ENCODE measurements at places on chromosomes 7 and 10.
A peak's percentile ranks its signal among the peaks of the same experiment; 100 is the strongest.

DNA sequence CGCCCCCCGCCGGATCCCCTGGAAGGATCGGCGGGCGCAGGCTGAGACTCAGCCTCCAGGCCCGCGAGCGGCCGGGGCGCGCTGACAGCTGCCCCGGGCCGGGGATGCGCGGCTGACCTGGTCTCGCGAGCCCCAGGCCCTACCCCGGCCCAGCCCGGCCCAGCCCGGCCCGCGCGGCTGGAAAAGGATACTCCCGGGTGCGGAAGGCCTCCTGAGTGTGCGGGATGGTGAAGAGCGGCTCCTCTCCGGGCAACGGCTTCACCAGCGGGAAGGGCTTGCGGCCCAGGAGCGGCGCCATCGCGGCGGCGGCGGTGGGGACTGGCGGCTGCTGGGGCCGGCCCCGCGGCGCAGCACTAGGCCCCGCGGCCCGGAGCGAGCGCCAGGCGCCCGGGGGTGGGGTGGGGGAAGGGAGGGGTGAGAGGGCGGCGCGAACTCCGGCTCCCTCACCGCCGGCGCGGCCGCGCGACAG lies 423 bp downstream of the BAZ1B start:
- DNase-seq: no peak

GRCh38 chr7:31070991-31071644 lies 19.0 kb downstream of the ADCYAP1R1 start:
- DNase-seq: no peak

DNA sequence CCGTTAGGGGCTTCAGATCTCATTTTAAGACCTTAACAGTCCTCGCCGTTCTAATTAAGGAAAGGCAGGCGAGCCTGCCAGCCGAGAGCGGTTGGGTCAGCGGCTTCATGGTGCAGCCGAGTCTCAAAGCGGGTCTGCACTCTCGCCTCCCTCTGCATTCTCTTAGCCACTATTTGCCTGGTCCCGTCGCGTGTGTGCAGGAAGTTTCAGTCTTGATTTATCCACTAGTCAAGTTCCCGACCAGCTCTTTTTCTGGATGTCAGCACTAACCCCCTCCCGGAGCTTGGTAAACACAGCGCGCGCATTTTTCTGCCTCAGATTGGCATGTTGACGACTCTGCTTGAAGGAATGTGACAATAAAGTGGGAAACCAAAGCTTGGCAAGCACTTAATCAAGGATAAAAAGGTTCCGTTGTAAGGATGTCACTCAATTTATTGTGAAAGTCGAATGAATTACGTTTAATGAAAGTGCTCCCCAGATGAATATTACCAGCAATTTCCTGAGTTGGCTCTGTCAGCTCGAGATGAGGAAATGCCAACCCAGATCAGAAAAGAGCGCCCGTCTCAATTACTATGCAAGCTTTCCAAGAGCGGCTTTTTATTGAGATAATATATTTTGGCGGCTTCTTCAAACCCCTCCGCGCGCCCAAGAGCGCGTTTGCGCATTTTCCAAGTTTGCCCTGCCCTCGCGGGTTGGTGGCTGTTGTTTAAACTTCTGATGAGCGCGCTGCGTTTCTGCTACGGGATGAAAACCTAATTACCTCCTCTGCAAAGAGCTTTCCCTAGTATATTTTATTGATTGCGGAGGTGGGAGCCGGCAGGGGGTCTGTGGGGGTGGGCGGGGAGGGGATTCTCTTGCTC lies 7.9 kb downstream of the NXPH1 start:
- no peak for DNase-seq

- no peak for DNase-seq
Observed at GRCh38 chr7:25672496-25672895, 444.2 kb upstream of the NPVF start.

DNA sequence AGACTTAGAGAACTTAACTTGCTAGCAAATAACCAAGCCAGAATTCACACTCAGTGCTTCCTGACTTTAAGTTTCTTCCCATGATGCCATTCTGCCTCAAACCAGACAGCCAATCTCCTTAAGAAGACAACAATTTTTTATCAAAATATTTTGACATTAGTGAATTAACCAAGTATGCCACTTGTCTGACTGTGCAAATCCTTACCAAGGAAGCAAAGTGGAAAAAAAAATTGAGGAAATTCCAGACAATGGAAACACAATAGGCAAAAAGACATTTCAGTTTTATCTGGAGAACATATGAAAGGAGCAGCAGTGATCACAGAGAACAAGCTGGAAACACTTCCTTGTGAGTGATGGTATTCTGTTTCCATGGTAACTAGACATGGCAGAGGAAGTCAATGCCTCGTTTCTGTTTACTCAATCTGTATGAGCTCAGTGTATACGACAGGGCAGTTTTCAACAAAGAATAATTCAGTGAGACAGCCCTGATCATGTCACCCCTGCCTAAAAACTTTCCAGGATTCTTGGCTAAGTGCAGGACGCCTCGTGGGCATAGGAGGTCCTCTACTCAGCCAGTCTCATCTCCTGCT lies 114.2 kb downstream of the DYNC1I1 start:
- no peak for DNase-seq

DNA sequence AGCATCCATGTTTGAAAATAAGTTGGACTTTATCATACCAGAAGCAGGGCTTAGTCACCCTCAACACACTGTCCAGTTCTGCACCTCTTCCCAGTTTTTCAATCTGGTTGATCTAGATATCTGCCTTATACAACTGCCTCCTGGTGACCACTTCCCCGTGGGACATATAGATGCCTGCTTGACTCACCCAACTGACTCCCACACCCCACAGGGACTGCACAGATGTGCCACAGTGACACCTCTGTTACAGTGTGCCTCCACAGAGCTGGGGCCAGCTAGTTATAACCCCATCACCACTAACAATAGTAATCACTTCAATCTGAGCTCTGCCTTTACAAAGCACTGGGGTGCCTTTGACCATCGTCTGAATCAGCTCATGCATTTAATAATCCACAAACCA lies 82.6 kb upstream of the AOAH start:
- DNase-seq: peak; percentile 32

DNA sequence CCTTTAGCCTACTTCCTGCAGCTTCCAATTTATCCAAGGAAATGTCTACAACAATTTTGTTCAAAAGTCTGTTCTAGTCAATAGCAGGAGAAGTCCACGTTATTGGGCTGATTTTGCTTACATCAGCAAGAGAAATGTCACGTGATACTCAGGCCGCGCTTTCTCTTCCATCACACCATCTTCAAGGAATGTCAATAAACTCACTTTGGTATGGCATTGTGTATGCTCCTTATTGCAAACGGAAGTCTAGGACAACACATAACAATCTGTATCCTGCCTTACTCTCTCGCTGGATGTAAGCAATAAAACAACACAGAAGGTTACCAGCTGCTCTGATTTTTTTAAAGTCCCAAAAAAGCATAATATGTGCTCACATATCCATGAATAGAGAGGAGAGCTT lies 17.1 kb upstream of the STK17A start:
- no peak for DNase-seq

GRCh38 chr10:43263551-43264343 lies 3.1 kb downstream of the RASGEF1A start:
- DNase-seq: no peak

DNA sequence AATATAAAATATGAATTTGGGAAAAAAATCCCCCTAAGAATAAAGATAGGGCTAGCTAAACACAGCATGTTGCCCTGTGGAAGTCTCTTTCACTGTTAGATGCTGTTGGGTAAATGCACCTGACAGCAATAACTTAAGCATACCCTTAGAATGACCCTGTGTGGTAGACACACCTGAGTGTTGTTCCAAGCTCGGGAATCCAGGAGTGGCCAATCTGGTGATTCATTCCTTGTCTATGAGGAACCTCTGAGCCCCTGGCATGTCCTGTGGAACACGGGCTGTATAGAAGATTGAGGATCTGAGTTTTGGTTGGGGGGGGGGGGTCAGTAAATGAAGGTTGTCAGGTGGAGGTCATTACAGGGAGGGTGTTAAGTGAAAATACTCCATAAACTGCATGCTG lies 730.0 kb upstream of the IGFBP3 start:
- DNase-seq: no peak

DNA sequence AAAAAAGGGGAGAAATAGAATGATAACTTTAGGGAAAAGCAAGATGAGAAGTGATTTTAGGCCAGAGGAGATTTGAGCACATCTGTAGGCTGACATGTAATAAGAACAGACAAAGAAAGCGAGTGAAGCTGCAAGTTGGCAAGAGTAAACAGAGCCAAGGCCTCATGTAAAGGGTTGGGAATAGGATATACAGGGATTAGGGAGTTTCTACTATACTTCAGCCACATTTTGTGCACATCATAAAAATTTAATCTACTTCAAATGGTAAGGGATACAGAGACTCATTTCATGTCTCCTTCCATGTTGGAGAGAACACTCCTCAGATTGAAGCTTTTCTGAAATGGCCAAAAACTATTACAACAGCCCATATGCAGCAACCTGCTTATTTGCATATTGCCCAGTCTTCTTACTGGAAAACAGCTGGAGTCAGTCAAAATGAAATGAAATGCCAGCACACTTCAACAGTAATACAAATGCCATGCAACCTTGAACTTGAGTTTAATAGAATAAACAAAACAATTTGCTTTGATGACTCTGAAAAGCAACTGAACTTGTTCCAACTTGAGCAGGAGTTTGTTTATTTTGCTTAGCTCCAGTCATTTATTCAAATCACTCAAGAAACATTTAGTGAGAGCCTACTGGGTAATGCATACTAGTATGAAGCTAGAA lies 49.9 kb downstream of the NRCAM start:
- no peak for DNase-seq

- DNase-seq: peak; percentile 58
Observed at GRCh38 chr7:140059273-140060242, 3.2 kb downstream of the PARP12 start.

GRCh38 chr7:30181736-30182522 lies 47.1 kb downstream of the MTURN start:
- DNase-seq: no peak

DNA sequence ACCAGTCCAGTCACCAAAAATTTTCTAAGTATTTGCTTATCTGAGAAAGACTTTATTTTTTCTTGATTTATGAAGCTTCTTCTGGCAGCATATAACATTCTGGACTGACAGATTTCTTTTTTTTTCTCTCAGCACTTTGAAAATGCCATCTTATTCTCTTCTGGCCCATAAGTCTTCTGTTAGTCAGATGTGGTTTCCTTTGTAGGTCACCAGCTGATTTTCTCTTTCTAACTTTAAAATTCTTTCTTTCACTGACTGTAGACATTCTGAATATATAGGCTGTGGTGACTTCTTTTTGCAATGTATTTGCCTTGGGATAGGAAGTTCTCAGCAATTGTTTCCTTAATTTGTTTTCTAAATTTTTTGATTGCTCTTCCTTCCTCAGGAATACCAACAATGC lies 172.5 kb downstream of the CCDC7 start:
- no peak for DNase-seq

DNA sequence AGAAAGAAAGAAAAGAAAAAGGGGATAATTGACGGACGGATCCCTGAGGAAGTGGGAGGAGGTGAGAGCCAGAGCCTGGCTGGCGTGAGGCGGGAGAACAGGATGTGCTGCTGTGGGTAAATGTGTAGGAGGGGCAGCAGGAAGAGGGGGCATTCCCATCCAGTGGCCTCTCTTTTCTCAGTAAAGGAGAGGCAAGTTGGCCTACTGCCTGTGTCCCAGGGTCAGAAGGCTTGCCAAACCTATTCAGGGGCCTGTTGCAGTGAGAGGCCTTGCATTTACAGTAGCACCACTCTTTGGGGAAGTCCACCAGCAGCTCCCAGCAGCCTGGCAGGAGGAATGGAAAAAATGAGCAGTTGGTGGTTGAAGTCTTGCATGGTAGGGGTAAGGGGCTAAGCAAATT lies 26.6 kb upstream of the ASCC1 start:
- no peak for DNase-seq

DNA sequence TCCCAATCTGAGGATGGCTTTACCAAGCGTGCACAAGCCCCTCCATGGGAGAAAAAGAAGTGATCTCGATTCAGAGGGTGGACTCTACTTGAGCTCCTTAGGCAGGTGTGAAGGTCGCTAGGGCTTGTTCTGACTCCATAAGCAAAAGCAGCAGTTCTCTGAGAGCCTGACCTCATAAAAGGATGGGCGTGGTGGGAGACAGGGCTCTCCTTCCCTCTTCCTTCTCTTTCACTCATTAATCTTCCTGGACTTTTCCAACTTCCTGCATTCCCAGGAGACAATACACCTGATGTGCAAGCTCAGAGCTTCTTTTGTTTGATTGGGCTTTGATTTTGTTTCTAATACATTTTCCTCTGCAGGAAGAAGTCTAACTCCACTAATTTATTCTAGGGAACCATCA lies 22.3 kb upstream of the TMEM72 start:
- no peak for DNase-seq

- no peak for DNase-seq
Observed at GRCh38 chr7:44964384-44964830, 14.4 kb downstream of the MYO1G start.

GRCh38 chr7:118969370-118969769 lies 744.9 kb downstream of the ANKRD7 start:
- no peak for DNase-seq

GRCh38 chr10:114482480-114483304 lies 78.4 kb upstream of the AFAP1L2 start:
- no peak for DNase-seq

DNA sequence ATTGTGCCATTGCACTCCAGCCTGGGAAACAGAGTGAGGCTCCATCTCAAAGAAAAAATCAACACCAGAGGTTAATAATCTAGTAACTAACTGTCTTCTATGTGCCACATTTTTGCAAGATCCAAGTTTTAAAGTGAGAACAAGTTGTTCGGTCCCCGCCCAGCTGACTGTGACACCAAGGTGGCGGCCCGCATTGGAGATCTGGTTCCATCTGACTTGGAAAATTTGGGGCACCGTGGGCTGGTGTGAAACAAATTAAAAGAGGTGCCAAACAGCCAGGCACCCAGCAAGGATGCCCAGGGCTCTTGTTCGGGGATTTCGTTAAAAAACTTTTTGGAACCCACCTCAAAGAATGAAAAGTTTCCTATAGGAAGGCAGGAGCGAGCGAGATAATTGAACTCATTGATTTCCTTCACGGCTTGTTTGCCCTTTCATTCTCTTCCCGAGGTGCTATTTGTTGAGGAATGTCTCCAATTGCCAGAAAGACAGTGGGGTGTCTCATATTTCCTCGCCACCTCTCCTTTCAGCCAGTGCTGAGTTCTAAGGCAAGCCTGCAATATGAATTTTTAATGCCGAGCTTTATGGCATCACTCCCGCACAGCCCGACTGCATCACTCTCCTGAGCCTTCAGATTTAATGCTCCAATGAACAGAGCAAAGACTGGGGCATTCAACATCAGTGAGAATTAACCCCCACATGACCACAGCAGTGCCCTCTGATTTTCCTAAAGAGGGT lies 156.9 kb upstream of the SH2B2 start:
- DNase-seq: no peak

DNA sequence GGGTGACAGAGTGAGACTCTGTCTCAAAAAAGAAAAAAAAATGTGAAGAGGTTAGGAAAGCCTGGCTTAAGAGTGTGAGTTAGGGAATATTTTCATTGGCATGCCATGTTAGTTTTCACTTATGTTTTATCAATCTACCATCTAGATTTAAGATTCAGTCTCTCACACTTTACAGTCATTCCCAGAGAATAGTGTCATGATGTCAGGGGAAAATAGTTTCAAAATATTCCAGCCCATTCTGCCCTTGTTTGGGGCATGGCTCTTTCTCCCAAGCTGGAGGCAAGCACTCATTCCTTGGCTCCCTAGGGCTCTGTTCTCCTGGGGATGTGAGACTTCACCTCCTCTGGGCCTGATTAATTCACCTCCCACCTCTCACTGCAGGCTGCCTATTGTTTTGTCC lies 331.5 kb downstream of the CXCL12 start:
- no peak for DNase-seq

Data from stimulated activated CD8-positive, alpha-beta memory T cell treated with anti-CD3 and anti-CD28 coated beads, Interleukin-4, amount 100 ng/mL, for 48 hours (primary cell).